Fibroblast of skin of right biceps (primary cell): ENCODE measurements at places on chromosomes 1 and 21.

GRCh38 chr1:46755121-46755520 is 36.2 kb upstream of the EFCAB14 start:
- no peak for DNase-seq

DNA sequence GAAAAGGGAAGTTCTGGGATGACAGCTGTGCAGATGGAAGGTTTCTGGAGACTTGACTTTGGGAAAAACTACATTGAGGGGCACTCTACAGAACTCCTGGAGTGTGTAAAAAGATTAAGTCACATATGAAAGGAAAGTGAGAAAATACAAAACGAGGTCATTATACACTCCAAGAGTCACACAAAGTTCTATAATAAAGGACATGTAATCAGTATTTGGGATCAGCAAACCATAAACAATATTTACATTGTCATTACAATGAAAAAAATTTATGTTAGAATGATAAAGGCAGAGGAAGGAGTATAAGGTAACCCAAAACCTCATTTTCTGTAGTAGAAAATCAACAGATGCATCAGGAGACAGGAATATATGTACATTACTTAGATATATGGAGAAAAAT is 22.8 kb downstream of the NUP133 start:
- DNase-seq = no peak

DNA sequence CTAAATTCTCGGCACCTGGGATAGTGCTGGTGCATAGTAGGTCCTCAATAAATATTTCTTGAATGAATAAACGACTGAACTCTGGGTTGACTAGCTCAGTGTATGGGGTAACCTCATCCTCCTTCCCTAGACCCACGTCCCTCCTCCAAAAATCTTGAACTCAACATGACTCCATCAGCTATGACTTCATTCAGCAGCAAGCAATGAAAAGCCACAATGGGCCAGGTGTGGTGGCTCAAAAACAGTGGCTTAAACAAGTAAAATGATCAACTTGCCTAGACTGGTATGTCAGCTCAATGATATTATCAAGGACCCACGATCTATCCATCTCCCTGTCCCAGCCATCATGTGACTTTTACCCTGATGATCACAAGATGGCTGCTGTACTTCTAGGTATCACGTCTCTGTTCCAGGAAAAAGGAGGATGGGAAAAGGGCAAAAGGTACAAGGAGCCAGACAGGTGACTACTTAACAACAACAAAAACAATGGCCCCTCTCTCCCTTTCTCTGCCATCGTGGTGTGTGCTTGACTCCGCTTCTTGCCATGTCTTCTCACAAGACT is 13.0 kb upstream of the PAQR7 start:
- DNase-seq = no peak

GRCh38 chr1:39422614-39423013 is 68.8 kb upstream of the BMP8A start:
- no peak for DNase-seq

DNA sequence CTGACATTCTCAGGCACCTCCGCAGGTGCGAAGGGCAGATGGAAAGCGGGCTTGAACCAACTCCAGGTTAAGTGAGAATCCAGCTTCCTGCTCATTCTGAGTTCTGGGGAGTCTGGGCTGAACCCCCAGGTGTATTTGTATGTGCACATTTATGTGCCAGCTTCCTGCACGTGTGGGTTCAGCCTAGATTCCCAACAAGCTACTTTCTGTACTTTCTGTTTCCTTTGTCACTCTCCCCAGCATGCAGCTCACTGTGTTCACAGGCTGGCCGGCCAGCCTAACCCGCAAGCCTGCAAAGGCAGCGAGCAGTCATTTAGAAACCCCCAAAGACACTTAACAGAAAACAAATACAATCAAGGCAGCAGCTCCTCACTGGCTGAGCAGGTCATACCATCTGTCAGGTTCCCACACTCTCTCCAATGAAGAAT is 1.3 kb upstream of the IL19 start:
- DNase-seq = no peak
